Large intestine (tissue), 12 donors: ENCODE measurements at places on chromosomes 2 and 18. TPM values are rescaled to one million over a fixed set of nuclear protein-coding genes. Genes with fewer than 3 reads are reported as not detected.

The PLEKHB2 gene
- polyA plus RNA-seq = 104 TPM

The ANKRD29 gene
- 6.1 TPM for polyA plus RNA-seq

DNA sequence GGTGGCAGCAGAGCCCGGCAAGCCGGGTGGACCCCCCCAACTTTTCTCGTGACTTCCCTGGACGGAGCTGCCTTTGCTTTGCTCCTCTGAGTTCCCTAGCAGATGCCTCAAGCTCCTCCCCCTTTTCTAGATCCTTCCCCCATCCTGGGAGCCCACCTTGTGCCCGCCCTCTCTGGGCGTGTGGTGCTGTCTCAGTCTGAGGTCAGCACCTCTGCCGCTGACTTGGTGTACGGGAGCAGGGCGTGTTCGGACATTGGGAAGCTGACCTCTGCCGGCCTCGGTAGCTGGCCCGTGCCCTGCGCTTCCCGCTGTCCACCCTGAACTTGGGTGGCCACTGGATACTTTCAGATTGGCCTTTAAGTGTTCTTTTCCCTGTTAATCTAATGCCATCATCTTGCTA lies 19.6 kb upstream of the ESPNL start:
- DNase-seq = no peak

DNA sequence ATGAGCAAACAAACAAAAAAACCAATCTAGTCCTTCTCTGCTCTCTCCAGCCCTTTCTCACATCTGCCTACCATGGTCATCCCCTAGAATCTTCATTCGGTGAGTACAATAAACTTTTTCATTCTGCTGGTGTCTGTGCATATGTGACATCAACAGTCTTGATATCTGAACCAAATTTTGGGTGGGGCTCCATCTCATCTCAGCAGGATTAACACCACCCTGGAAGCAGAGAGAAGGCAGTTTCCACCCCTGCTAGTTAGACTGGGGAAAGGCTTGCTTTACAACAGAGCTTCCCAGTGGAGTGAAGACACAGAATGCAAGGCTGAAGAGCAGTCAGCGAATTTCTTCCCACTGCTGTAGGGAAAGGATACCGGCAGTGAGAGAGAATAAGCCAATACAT lies 116.9 kb downstream of the TMEM131 start:
- no peak for DNase-seq
